SJSA1 (cell line): ENCODE measurements at places on chromosomes 1 and 21. TPM values are rescaled to one million over a fixed set of nuclear protein-coding genes. Genes with fewer than 3 reads are reported as not detected.

DNA sequence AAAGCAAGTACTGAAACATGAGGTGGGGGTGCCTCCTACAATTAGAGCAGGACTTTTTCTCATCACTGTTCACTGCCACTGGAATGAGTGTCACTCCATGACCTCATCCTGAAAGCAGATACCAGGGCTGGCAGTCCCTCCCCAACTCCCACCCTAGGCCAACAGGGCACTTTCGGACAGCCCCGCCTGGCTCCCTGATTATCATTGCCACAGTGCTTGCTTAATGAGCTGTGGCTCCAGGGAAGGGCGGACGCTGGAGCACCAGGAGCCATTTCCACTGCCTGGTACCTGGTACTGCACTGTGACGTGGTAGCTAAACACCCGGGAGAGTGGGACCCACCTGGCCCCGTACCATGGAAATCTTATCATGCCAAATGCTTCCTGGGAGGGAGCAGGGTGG is 22.3 kb downstream of the SLC9A1 start:
- DNase-seq = no peak
- H3K4me1 ChIP-seq = peaks cover 4% of the 10 kb centered on the region; the same call in 1 of the 2 replicates
- H3K4me3 ChIP-seq = no peak overlapping the region
- H3K27ac ChIP-seq = no peak overlapping the region

DNA sequence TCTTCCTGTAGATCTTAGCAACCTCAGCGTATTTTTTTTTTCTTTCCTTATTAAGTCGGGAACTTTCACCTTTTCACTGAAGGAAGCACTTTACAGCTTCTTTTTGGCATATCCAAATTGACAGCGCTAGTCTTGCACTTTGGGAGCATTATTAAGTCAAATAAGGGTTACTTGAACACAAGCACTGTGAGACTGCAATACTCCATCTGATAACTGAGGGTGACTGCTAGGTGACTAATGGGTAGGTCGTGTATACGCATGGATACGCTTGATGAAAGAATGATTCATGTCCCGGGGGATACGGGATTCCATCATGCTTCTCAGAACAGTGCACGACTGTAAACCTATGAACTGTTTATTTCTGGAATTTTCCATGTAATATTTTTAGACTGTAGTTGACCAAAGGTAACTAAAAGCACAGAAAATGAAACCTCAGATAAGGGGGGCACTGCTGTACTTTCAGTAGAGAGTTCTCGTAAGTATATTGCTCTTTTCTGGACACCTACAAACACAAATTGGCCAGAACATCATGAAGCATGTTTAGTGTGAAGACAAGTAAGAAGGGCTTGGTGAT is 364.7 kb downstream of the SMYD3 start:
- H3K4me1 ChIP-seq = peaks cover 45% of the 10 kb centered on the region
- H3K4me3 ChIP-seq = no peak overlapping the region
- H3K36me3 ChIP-seq = no peaks in the 10 kb centered on the region
- no peaks in the 10 kb centered on the region for H3K27me3 ChIP-seq
- peak overlapping the region; percentile 91 for H3K27ac ChIP-seq
- peak; percentile 64 for DNase-seq

DNA sequence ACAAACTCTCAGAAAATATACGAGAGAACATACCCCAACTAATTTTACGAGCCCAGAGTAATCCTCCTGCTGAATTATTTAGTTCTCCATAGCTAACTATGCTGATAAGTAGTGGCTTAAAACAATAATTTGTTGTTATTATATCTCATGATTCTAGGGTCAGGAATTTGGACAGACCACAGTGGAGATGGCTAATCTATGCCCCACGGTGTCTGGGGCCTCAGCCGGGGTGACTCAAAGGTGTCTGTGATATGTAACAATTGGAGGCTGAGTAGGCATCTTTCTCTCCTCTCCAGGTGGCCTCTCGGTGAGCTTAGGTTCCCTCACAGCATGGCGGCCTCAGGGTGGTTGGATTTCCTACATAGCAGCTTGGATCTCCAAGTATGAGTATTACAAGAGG is 35.4 kb upstream of the FOXO6 start:
- H3K27ac ChIP-seq = no peak overlapping the region
- H3K4me1 ChIP-seq = no peaks in the 10 kb centered on the region; the same call in 1 of the 2 replicates
- no peaks in the 10 kb centered on the region for H3K27me3 ChIP-seq
- H3K4me3 ChIP-seq = no peak overlapping the region

DNA sequence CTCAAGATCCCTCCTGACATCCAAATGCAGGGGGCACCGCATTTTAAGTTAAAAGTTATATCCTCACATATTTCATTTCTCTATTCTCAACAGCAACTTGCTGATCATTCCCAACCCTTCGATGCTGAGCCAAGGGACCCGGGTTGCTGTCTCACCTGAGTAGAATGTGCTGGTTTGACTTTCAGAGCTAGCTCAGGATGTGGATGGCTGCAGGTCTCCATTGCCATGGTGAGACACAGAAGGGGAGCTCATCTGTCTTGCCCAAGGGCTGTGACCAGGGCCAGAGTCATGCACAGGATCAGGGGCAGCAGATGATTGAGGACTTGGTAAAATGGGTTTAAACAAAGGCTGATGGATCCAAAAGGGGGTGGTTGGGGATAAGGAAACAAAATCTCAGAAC is 112.1 kb downstream of the HMGB4 start:
- DNase-seq = no peak
- no peak overlapping the region for H3K27ac ChIP-seq
- H3K36me3 ChIP-seq = no peaks in the 10 kb centered on the region
- H3K4me3 ChIP-seq = no peak overlapping the region
- H3K27me3 ChIP-seq = no peaks in the 10 kb centered on the region
- no peaks in the 10 kb centered on the region for H3K4me1 ChIP-seq

GRCh38 chr1:85313888-85314696 is 37.7 kb upstream of the BCL10 start:
- peak; percentile 87 for DNase-seq
- no peak overlapping the region for H3K4me3 ChIP-seq
- peaks cover 26% of the 10 kb centered on the region for H3K36me3 ChIP-seq
- peaks cover 54% of the 10 kb centered on the region for H3K4me1 ChIP-seq
- H3K27ac ChIP-seq = peak overlapping the region; percentile 81

DNA sequence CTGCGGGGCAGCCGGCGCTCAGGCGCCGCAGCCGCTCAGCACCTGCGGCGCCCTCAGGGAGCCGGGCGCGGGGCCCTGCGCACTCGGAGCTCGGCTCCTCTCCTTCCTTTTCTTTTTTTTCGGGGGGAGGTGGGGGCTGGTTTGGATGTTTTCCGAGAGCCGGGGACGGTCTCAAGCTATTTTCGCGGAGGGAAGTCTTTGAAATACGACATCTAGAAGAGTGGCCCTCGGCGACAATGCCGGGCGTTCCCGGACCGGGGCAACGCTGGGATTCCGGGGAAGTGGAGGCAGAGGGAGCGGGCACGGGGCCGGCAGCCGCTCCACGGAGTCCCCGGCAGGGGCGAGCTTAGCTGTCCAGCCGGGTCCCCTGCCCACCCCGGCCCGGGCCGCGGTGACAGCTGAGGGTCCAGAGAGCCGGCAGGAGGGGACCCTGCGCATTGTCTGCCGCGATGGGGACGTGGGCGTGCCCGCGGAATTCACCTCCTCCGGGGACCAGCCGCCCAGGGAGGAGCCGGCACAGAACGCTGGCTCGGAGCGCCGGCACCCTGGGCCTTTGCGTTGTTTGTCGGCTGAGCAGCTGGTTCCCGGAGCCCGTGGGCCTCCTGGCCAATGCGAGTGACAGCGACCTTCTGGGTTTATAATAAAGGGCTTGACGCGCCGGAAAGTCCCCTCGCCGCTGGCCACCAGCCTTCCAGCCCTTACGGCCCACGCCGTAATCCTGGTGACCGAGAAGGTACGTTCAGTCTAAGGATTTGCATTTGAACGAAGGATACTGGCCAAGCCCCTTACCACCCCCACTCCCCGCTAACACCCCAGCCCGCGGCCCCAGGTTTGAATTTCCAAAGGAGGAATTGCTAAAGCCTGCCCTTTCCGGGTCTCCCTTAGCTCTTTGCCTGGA is 582 bp downstream of the SLC37A1 start:
- H3K4me1 ChIP-seq = peaks cover 45% of the 10 kb centered on the region
- H3K36me3 ChIP-seq = no peaks in the 10 kb centered on the region
- peak; percentile 42 for DNase-seq

GRCh38 chr21:34861258-34861657 is 187.8 kb downstream of the RUNX1 start:
- no peak overlapping the region for H3K27ac ChIP-seq
- no peak overlapping the region for H3K4me3 ChIP-seq
- H3K4me1 ChIP-seq = peaks cover 43% of the 10 kb centered on the region
- DNase-seq = no peak

DNA sequence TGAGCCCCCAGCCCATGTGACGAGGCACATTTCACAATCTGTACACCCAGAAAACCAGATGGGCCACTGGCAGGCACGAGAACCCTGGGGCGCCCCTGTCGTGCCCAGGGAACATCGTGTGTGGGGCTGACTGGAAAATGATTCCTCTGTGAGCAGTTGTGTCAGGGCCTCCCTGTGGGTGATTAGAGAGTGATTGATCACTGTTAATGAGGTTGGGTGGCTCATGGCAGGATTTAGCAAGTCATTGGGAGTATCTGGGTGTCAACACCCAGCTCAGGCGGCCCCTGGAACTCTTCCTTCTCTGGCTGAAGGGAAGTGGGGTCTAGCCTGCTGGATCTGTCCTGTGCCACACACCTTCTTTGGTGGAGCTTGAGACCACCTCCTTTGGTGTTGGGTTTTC is 5.7 kb downstream of the GRHL3 start:
- peaks cover 25% of the 10 kb centered on the region for H3K4me1 ChIP-seq
- no peak overlapping the region for H3K27ac ChIP-seq
- no peak for DNase-seq

DNA sequence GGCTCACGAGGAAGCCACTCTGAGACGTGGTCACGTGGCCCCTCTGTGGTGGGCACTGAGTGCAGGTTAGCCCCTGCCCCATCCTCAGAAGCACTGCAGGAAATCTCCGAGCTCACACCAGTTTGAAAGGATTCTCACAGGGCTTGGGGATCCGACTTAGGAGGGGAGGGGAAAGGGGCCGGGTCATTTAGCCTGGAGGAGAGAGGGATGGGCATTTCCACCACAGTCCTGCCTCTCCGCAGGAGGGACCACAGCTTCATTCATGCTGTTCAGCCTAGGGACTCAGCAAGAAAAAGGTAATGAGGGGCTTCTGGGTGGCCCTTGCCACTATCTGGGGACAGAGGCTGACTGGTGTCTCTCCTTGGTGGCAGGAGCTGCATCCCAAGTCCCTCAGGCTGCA is 126.5 kb downstream of the NPHP4 start:
- H3K27ac ChIP-seq = no peak overlapping the region
- peaks cover 9% of the 10 kb centered on the region; the same call in 1 of the 2 replicates for H3K36me3 ChIP-seq
- peaks cover 26% of the 10 kb centered on the region for H3K4me1 ChIP-seq
- H3K27me3 ChIP-seq = no peaks in the 10 kb centered on the region
- DNase-seq = no peak
- no peak overlapping the region for H3K4me3 ChIP-seq

GRCh38 chr1:50450861-50451653 is 27.8 kb upstream of the DMRTA2 start:
- H3K27ac ChIP-seq = no peak overlapping the region
- no peaks in the 10 kb centered on the region for H3K27me3 ChIP-seq
- no peaks in the 10 kb centered on the region for H3K4me1 ChIP-seq
- no peak for DNase-seq
- H3K4me3 ChIP-seq = no peak overlapping the region

DNA sequence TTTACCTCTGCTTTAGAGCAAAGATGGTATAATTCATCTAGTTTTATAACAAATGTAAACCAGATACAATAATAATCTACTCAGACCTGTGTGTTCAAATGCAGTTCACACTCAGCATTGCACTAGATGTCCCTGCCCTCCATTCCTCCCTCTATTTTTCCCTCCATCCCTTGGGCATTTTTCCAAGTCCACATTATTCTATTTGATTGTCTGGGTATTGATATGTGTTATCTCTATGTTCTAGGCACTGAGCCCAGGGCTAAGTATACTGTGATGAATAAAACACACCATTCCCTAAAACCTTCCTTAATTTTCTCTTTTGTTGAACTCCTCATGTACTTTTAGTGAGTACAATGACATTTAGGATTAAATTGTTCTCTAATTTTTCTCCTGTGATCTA is 66.2 kb upstream of the HMCN1 start:
- H3K27ac ChIP-seq = no peak overlapping the region
- no peak overlapping the region for H3K4me3 ChIP-seq
- peaks cover 6% of the 10 kb centered on the region for H3K4me1 ChIP-seq
- H3K36me3 ChIP-seq = no peaks in the 10 kb centered on the region

DNA sequence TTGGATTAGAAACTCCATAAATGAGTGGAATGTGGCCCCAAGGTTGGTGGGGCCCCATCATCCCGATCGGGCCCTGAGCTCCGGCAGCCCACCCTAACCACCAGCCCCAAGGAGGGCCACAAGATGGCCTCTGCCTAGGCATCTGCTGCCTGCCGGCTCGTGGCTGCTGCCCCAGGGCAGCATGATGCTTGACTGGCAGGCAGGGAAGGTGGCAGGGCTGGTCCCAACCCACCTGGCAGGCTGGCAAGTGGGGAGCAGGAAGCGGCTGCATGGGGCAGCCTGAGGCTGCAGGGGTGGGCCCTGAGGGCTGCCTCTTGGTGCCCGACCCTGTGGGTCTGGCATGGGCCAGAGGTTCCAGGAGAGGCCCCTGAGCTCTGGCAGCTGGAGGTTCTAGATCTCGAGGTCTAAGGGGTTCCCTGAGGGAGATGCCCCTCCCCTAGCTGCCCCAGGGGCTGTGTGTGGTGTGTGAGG is 760 bp upstream of the GJC2 start:
- DNase-seq = no peak
- H3K4me3 ChIP-seq = no peak overlapping the region
- no peaks in the 10 kb centered on the region for H3K27me3 ChIP-seq
- peaks cover 65% of the 10 kb centered on the region for H3K36me3 ChIP-seq

DNA sequence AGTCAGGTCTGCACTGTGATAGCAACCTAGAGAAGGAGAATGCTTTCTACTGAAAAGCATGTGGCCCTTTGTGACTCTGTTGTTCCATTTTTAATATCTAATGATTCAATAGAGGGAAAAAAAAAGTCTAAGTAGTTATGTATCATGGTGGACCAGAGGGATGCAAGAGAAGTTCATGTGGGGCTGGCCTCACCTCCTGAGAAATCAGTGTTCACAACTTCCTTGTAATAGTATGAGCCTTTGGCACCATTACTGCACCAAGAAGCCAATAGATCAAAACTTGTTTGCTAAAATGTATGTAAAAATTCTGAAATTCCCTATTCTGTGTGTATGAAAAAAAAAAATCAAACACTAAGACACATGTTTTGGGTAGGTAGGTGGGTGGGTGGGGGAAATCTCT is 5.0 kb downstream of the ZBTB17 start:
- H3K36me3 ChIP-seq = peaks cover 60% of the 10 kb centered on the region
- peaks cover 20% of the 10 kb centered on the region for H3K4me1 ChIP-seq
- no peaks in the 10 kb centered on the region for H3K27me3 ChIP-seq
- no peak overlapping the region for H3K4me3 ChIP-seq
- DNase-seq = no peak

GRCh38 chr1:38138498-38139233 is 92.1 kb upstream of the POU3F1 start:
- no peaks in the 10 kb centered on the region for H3K27me3 ChIP-seq
- H3K36me3 ChIP-seq = no peaks in the 10 kb centered on the region
- DNase-seq = peak; percentile 94
- H3K4me1 ChIP-seq = peaks cover 36% of the 10 kb centered on the region
- H3K4me3 ChIP-seq = no peak overlapping the region

C1orf185 gene
- total RNA-seq = not detected in 2 replicates

FCN3 gene
- total RNA-seq = not detected in 2 replicates

HAPLN2 gene
- total RNA-seq = not detected in 2 replicates

COL9A2 gene
- 0.06 and 0.39 TPM in 2 replicates for total RNA-seq

HLX gene
- total RNA-seq = 5.2 and 8.3 TPM in 2 replicates

TTC4 gene
- 35.4 and 38.6 TPM in 2 replicates for total RNA-seq

TMEM269 gene
- total RNA-seq = not detected in 2 replicates

MANEAL gene
- 0.95 TPM in 1 of 2 replicates, not detected in the other for total RNA-seq
